ENCODE measurements at places on chromosomes 7 and 10.

DNA sequence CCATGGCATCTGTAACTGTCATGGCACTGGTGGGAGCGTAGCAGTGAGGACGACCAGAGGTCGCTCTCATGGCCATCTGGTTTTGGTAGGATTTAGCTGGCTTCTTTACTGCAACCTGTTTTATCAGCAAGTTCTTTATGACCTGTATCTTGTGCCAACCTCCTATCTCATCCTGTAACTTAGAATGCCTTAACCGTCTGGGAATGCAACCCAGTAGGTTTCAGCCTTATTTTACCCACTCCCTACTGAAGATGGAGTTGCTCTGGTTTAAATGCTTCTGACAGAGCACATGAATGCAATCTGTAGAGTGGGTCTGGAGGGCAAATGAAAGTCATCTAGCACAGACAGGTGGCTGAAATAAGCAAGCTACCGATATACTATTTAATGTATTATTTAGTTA is 55.3 kb upstream of the OPN4 start:
- DNase-seq: no peak

GRCh38 chr10:75049316-75050148 is 61.9 kb upstream of the SAMD8 start:
- DNase-seq: no peak

- no peak for DNase-seq
These were observed 99.8 kb downstream of the CCDC71L start for GRCh38 chr7:106561151-106561550.

GRCh38 chr10:10396601-10397000 is 621.1 kb upstream of the CELF2 start:
- DNase-seq: no peak

- DNase-seq: no peak
These were observed 218.0 kb upstream of the IGFBP3 start for GRCh38 chr7:46139079-46139478.

- DNase-seq: no peak
These were observed 63.8 kb upstream of the RET start for GRCh38 chr10:43013065-43013464.

- DNase-seq: no peak
These were observed 13.5 kb downstream of the IQCE start for GRCh38 chr7:2572101-2572842.

DNA sequence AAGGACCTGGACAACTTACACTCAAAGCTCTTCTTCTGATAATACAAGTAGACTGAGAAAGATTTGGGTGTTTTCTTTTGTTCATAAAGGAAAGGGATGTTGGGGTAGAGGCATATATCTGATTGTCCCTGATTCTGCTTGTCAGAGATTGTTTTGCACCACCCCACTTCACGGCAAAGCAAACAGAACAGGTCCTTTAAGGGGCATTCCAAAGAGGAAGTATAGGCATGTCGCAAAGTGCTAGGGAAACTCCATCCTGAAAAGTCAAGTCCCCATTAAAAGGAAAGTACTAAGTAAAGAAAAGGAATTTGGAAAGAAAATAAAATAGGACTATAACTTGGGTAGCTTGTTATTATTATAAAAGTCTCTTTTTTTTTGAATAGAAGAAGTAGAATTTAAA is 233.0 kb downstream of the DNAJB9 start:
- no peak for DNase-seq

- DNase-seq: no peak
These were observed 28.3 kb upstream of the MSMB start for GRCh38 chr10:46074196-46074946.

- no peak for DNase-seq
These were observed 42.7 kb downstream of the ZMIZ1 start for GRCh38 chr10:79111427-79111826.

DNA sequence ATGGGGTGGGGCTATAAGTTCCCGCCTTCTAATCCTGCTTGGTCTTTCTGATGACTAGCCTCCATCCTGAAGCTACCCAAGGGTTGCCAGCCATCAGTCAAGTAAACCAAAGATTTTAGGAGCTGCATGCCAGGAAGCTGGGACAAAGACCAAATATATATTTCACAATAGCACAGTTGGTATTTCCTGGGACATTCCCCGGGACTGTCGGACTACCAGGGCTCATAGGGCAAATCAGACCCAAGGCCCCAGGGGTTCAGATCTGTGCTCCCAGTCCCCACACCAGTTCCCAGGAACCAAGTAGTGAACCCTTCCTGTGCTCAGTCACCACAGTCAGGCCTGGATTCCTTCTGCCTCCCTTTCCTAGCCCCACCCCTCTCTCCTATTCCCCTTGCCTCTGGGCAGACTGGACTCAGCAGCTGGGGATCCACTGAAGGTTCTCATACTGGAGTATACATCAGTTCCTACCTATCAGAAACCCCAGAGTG is 5.7 kb upstream of the CXCL12 start:
- no peak for DNase-seq

DNA sequence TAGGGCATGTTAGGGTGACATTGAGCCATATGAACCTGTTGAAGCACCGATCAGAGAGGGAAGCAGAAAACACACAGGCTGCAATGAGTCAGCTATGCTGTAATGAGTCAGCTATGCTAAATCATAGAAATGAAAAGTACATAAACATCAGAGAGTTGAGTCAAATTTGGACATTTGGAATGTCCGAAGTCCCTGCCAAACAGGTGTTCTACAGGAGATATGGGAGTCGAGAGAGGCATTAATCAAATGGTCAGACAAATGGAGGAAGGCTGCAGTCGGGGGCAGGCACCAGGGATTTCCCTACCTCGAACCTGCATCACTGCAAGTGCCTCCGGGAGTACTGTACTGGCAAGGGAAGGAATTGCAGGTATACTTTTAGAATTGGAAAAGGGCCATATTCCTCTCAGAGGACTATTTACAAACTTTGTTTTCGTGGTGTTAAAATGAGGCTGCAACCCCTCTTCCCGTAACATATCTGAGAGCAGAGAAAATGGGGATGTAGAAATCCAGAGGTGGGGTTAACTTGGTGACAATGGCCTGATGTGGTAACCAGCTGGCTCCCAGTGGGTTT is 8.8 kb upstream of the ZC3HAV1 start:
- no peak for DNase-seq

GRCh38 chr7:130409067-130409711 is 28.9 kb downstream of the CPA1 start:
- no peak for DNase-seq

- DNase-seq: peak; percentile 97
These were observed at the start of gene VSIR for GRCh38 chr10:71773221-71773971. Gene VSIR, minus strand, starts transcription at chr10:71773520. Its CDS starts 81 bp downstream, at chr10:71773439.

DNA sequence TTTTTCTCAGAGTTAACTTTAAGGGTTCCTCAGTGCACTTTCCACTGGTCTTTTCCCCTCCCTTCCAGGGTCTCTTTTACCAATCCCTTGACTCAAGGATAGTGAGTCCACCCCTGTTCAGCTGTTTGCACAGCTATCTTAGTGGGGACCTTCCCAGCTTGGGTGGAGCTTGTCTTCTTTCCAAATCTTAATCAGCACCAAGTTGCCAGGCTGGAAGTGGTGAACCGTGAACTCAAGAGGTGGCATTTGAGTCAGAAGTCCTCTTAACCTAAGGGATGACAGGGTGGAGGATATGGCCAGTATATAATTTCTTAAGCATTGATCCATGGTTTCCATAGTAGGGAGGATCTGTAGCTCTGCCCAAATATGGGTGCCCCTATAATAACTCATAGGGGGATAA is 25.0 kb downstream of the MAPK8 start:
- no peak for DNase-seq

- peak; percentile 16 for DNase-seq
These were observed 783 bp downstream of the ANLN start for GRCh38 chr7:36390199-36391090.

GRCh38 chr10:118610577-118610976 is 15.1 kb upstream of the PRLHR start:
- DNase-seq: no peak

GRCh38 chr10:94239696-94240095 is 123.0 kb downstream of the NOC3L start:
- DNase-seq: no peak

- no peak for DNase-seq
These were observed 110.6 kb upstream of the SAMD8 start for GRCh38 chr10:75000748-75001321.

DNA sequence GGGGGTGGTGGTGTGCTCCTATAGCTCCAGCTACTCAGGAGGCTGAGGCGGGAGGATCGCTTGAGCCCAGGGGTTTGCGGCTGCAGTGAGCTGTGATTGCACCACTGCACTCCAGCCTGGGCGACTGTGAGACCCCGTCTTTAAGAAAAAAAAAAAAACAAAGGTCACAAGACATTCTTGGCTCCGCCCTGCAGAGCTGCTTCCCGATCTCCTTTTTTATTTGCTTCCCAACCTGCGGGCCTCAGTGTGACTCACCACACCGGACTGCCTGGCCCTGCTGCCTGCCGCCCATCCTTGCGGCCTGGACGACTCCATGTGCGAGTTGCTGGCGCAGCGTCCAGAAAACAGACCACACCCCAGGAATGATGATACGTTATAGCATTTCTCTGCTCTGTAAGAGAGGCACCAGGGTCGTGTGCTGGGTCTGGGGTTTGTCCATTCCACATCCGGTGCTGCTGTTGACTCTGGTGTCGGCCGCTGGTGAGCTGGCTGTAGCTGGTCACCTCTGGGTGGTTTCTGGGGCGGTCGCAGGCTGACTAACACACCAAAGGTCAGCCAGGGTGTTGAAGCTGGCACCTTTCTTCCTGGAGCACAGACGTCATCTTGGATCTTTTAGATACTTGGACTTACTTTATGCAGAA is 123.6 kb downstream of the TCF7L2 start:
- no peak for DNase-seq

DNA sequence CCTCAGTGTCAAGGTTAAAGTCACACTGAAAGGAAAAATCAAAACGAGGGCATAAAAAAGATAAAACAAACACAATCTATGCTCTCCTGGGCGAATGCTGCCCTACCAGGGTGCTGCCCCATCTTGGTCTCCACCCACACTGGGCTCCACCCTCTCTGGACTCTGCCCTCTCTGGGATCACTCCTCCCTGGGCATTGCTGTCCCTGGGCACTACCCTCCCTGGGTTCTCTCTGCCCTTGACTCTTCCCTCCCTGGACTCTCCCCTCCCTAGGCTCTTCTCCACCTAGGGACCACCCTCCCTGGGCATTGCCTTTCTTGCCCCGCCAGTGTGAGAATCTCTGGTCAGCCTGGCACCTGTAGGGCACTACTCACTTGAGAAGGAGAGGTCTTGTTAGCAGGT is 8.6 kb downstream of the GDF2 start:
- no peak for DNase-seq

GRCh38 chr7:106050746-106051117 is 61.4 kb downstream of the SYPL1 start:
- DNase-seq: no peak

DNA sequence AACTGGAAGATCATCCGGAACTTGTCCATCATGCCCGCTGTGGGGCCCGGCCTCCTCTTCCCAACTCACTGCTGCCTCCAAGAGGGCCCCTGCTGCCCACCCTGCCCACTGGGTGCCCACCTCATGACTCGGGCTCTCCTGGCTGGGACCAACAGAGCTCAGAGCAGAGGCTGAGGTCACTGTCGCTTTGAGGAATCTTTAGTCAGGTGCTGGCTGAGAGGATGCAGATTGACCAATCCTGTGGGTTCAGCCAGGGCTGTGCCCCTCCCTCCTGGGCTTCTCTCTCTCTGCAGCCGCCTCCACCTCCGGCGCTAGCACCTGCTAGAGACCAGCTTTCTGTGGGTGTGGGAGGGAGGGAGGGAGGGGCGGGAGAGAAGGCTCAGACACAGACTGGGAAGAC is at the start of gene CALHM1:
CALHM1 (minus strand) TSS at position 181 of the 400 bp plus-strand sequence; CDS start at position 32, 149 bp downstream.
- DNase-seq: no peak

DNA sequence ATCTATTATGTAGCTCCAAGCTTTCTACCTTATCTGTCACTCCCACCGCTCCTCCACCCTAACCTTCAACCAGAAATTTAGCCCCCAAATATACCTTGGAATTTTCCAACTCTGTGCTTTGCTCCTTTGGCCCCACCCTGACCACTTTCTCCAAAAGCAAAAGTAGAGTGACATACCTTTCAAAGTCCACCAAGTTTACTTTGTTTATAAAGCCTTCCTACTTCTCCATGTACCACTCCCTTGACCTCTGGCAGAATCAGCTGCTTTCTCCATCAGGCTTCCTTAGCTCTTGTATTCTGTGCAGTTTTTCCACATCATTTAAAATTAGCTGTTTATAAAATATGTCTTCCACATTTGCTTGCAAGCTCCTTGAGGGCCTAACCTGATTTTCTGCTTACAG is 40.9 kb upstream of the RSBN1L start:
- DNase-seq: no peak

DNA sequence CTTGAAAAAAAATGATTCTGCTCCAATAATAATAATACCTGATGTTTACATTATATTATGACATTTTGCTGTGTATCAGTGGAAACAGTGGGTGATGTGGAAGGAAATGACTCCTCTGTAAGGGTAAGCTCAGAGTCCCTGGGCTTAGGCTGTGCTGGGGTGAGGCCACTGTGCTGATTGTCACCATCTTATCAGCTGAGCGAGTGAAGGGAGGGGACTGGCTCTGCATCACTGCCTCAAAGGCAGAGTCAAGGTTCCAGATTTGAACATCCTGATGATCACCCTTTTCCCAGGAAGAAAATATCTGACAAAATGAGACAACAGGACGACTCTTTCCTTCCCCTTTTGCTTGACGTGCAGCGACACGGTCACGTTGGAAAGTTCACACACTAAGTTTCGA is 24.0 kb upstream of the HABP2 start:
- no peak for DNase-seq

GRCh38 chr10:3472287-3473051 is 299.9 kb upstream of the PITRM1 start:
- no peak for DNase-seq

DNA sequence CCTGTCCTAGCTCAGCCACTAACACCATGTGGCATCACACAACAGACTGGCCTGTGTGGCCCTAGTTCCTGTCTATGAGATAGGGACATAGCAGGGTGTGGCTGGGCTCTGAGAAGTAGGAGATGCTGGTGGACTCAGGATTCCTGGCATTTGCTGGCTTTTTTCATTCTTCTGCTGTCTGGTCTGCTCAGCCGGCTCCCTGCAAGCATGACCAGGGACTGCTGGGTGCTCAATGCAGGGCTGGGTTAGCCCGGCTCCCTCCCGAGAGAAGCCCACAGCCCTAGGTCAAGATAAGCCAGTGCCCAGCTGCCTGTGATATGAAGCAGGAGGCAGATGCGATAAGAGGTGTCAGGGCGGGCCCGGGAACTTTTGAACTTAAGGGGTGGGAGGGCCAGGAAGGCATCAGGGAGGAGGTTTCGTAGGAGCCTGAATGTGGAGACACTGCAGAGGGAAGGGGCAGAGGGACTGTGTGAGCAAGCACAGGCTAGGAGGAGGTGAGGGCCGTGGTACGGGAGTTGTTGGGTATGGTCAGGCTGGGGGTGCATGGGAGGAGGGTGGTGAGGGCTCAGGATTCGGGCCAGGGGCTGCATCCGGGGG is 3.5 kb downstream of the AQP1 start:
- DNase-seq: no peak

Measured in stimulated activated CD4-positive, alpha-beta T cell treated with anti-CD3 and anti-CD28 coated beads, Interleukin-15, amount 100 ng/mL, for 1 hour (primary cell).